HFFc6 (cell line): ENCODE measurements at places on chromosomes 16 and 17. TPM values are rescaled to one million over a fixed set of nuclear protein-coding genes. Genes with fewer than 3 reads are reported as not detected.

DNA sequence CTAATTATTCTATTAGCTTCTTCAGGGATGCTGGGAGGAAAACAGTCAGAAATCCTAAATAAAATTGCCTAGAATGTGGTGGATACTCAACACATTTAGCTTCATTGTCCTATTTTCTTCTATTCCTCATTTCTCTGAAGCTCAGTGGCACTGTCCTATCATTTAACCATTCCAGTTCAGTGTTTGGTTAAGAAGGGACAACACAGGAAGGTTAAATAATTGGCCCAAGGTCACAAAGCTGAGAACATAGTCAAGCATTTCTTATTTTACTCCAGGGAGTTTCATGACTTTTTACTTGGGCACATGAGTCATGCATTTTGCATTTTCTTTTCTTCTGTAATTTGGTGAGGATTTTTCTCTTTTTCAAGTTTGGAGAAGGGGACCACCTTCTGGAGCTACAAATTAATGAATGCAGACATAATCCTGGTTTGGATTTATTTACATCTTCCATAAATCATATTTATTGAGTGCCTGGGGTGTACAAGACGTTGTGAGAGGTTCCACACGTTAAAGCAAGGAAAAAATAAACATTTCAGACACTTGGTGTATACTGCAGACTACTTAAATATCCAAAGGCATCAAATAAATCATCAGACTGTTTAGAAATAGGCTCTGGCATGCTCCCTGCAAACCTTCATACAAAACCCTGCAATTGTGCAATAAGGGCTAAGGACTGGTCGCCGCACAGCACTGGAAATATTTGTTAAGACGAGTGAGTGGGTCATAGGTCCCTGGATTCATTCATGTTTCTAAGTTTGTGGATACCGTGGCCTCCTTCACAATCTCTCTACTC is 263.9 kb downstream of the MAF start:
- no peak for DNase-seq

Gene GAS2L2
- total RNA-seq: not detected in 3 replicates

DNA sequence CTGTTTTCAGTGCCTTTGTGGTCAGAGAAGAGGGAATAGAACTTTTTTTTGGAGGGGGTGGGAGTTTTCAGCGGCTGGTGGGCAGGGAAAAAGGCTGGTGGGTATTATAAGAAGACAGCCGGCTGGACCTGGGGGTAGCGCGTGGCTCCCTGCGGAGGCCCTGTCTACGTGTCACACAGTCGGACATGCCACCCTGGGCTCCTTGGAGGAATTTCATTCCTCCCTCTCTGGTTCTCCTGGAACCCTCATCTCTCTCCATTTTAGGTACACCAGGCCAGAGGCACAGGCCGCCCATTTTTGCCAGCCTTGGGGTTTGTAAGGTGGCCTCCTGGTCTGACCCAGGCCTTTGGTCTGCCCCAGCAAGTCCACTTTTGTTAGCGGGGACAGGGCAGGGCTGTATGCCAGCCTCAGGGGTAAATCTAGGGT is 908 bp downstream of the FKBP10 start:
- DNase-seq: no peak

GRCh38 chr16:72409423-72409822 is 237.5 kb upstream of the PMFBP1 start:
- DNase-seq: no peak

DNA sequence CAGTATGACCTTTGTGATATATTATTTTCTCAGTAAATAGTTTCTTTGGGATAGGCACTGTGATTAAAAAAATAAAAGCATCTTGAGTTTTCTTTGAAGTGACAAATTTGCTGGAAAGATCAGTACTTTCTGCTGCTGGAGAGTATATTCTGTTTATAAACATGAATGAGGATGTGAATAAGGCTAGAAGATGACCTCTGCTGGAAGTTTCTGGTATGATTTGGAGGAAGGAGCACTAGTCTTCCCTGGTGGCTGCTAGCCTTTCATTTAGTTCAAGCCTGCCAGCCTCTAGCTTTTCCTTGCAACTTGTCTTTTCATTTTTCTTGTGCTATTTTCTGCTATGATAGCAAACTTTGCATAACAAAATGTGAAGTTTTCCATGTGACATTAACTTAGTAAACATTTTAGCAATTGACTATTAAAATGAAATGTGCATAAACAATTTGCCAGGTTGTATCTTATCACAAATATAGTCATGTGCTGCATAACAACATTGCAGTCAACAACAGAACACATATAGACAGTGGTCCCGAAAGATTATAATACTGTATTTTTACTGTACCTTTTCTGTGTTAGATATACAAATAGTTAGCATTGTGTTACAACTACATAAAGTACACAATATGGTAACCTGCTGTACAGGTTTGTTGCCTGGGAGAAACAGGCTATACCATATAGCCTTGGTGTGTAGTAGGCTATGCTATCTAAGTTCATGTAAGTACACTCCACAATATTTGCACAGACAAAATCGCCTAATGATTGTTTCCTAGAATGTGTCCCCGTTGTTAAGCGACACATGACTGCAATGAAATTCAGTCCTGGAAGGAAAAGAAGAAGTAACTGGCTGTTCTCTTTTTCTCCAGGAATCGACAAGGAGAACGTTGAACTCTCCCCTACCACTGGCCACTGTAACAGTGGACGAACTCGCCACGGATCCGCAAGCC is 18.1 kb upstream of the RAB11FIP4 start:
- peak; percentile 67 for DNase-seq

Gene GALR2
- 0.14 to 0.38 TPM in 2 of 3 replicates, not detected in the other for total RNA-seq

Gene PRR15L
- total RNA-seq: not detected in 3 replicates

GRCh38 chr16:69535123-69536050 is 30.4 kb upstream of the NFAT5 start:
- DNase-seq: peak; percentile 65

DNA sequence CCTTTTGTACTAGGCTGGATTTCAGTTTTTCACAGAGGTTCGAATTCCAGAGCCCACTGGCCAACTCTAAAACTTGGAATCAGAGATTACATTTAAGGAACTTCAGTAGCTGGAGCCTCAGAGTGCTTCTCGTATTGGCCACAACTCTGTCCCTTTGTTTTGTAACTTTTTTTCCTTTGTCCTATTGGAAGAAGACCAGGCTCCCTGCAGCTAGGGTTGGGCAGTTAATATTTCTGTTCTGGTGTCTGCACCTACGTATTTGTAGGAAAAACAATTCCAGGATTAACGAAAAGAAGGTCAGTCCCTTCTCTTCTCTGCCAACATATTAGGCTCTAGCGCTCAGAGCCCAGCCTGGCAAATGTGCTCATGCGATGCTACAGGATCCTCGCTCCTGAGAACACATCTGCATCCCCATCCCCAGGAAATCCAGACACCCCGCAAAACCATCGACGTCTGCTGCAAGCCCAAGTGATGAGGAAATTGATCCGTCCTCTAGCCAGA is 1.9 kb downstream of the CDH11 start:
- DNase-seq: peak; percentile 81

DNA sequence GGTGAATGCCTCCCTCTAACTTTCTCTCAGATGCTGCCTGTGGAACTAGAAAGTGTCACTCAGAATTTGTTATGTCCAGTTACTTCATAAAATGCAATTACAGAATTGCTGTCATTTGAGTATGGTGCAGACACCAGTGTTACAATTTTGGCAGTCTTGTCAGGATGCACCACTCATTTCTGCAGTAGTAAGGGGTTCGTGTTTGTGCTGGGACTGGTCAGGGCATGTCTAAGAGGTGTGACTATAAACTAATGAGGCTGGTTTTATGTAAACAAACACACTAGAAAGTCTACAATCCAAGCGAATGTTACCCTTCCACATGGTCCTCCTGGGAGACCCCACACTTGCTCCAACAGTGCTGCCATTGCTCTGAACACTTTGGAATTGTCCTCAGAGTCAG is 206.2 kb downstream of the ANKFN1 start:
- DNase-seq: no peak

Gene TMC5
- total RNA-seq: not detected in 3 replicates

DNA sequence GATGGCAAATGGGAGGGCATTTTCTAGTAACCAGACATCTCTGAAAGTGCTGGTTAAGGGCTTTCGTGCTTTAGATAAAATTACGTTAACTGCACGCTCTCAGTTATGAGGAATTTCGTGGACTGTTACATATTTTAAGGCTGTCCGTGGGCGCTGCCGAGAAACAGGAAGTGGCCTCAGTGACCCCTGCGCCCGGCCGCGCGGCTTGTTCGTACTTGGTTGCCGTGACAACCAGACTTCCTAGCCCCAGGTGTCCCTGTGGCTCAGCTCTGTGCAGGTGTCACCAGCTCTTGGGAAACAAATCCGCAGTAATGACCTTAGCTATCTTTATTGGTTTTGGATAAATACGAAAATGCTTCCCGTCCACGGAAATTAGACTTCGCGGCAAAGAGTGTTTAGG is 52.7 kb downstream of the LMF1 start:
- no peak for DNase-seq

DNA sequence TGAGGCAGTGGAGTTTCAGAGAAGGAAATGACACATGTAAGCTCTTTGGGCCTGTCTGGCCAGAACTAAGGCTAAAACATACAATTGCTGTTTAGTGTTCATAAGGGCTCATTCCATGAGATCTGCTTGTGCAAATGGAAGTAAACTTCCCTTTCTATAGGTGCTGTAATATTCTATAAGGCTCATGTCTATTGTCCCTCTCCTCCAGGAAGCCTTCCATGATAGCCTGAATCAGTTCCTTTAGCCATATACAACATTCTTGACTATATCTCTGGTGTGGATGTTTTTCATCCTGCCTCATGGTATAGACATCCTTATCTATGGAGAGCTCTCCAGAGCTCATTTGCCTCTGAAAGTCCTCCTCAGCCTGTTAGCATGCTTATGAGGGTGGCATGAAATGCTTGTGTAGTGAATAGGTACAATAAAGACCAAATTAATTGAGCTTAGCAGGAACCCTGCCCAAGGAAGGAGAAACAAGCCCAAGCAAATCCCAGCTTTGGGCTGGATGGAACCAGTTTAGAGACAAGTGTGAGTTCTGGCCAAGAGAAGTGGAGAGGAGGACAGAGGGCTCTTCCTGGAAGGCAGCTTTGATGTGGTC is 1.6 kb upstream of the ETV4 start:
- no peak for DNase-seq

- DNase-seq: peak; percentile 42
Observed at GRCh38 chr17:44738214-44738906, 20.4 kb upstream of the ADAM11 start.

DNA sequence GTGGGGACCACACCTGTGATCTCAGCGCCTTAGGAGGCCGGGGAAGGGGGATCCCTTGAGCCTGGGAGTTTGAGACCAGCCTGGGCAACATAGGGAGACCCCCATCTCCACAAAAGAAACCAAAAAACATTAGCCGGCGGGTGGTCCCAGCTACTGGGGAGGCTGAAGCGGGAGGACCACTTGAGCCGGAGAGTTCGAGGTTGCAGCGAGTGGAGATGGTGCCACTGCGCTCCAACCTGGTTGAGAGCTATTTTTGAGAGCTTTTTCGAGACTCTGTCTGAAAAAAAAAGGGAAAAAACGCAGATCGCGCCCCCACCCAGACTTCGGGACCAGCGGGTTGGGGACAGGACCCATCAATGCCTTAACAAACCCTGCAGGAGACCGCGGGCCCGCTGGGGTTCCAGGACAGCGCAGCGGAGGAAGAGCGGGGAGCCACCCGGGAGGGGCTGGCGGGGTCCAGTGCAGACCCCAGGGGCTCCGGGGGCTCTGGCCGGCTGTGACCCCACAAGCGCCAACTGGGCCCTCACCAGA is 762 bp upstream of the BAIAP3 start:
- no peak for DNase-seq

GRCh38 chr16:23031508-23032098 is 117.6 kb downstream of the USP31 start:
- DNase-seq: no peak

- no peak for DNase-seq
Observed at GRCh38 chr16:1048442-1049112, 24.0 kb upstream of the SSTR5 start.

DNA sequence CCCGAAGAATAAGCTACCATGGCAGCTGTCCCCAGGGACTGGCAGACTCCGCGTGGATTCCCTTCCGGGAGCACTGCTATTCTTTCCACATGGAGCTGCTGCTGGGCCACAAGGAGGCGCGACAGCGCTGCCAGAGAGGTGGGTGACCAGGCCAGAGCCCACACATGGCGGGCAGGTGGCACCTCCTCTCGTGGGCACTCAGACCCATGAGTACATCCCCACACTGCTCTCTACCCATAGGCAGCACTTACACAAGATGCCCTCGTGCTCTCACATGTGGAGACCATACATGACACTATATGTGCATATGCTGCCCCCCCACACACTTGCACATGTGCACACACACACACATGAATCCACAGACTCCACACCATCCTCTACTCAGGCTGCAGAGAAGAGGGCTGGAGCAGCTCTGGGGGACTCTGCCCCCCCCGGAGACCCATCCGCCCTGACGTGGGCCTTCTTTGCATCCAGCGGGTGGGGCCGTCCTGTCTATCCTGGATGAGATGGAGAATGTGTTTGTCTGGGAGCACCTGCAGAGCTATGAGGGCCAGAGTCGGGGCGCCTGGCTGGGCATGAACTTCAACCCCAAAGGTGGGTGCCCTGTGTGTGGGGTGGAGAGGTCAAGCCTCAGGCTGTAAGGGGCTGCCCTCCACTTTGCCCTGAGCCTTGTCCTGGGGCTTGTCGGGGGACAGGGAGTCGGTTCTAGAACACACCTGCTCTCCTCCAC is 62.9 kb downstream of the MRC2 start:
- DNase-seq: no peak

- DNase-seq: no peak
Observed at GRCh38 chr16:80100186-80100585, 440.6 kb upstream of the DYNLRB2 start.

DNA sequence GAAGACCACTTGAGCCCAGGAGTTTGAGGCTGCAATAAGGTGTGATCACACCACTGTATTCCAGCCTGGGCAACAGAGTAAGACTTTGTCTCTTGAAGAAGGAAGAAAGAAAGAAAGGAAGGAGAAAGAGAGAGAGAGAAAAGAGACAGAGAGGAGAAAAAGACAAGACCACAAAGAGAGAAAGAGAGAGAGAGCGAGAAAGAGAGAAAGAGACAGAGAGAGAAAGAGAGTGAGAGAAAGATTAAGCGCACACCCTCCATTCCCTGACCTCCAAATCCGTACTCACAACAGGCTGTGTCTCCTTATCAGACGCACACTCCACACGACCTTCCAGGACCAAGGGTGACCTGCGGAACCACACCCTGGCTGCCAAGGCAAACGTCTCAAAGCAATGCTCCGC is 19.6 kb downstream of the KLHDC4 start:
- no peak for DNase-seq

GRCh38 chr16:73190688-73191659 is 143.0 kb upstream of the ZFHX3 start:
- DNase-seq: no peak

GRCh38 chr17:35666967-35667532 is 64.4 kb upstream of the RASL10B start:
- DNase-seq: no peak

DNA sequence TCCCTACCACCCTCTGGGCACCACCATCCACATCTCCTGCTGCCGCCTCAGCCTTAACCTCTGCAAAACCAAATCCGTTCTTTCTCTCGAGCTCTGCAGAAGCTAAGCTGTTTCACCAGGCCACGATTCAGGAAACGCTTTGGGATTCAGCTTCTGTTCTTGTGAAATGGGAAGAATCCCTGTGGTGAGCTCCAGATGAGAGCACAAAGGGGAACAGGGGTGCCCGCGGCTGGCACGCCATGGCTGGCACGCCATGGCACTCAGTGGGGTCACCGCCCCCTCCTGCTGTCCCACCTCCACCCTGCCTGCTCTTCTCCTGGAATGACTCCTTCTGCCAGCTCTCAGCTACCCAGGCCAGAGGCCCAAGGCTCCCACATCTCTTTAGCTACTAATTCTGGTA is 5.7 kb downstream of the QPRT start:
- no peak for DNase-seq

Gene KRTAP4-1
- not detected in 2 replicates for total RNA-seq
